ENCODE measurements at places on chromosomes 1 and 21.

GRCh38 chr1:157438613-157439012, 113.7 kb downstream of the FCRL5 start:
- no peak for DNase-seq

DNA sequence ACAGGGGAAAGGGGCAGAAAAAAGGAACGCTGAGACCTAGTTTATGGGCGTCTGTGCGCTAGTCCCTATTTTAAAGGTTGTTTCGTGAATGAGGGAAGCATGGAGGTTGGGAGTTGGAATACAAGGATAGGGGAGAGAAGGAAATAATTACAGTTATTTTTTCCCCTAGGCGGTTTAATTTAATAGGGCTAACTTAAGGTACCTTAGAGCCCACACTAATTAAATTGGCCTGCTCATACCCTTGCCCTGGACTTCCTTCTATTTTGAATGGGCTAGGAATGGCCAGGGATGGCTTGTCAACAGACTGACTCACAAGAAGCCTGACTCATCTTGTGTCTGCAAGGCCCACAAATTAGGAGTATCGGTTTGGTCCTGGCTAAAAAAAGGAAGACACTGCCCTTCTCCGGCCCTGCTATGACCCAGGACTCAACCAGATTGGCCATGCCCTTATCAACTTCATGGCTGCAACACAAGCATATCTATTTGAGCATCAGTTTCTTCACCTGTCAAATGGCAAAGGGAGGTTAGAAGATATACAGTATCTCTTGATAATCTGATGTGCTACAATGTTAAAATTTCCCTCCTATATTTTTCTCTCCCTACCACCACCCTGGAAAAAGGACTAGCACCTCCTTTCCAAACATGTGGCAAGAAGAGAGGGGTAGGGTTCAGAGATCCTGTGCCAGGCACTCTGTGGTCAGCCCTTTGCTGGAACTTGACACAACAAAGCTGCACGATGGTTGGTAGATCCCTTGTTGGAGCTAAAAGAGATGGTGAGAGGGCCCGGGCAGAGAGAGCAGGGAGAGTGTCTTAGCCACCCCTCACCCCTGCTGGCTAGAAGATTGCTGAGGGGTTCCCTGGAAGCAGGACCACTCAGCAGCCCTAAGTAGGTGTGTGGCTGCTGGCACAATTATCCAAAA, 2.2 kb upstream of the SSBP3 start:
- no peak for DNase-seq

DNA sequence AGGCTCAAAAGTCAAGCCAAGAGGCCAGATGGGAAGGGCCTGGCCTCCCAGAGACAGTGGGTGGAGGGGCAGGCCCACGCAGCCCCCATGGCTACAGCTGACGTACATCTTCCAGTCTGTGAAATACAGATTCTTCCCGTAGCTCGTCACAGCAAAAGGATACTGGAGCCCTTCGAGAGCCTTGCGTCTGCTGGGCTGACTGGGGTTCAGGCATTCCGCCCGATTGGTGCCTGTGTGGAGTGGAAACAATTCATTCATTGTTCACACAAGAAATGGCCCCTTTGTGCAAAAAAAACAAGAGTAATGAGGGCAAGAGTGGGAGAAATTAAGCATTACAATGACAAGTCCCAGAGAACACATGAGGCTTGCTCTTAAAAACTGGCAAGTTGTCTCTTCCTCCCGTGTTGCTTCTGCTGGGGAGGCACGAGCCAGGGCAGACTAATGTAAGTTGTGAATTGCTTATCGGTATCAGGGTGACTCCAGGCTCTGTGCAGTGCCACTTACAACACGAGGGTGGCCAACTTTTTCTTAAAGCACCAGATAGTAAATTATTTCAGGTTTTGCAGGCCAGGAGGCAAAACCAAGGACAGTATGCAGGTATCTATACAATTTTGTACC, 85.1 kb downstream of the NID1 start:
- DNase-seq, result no peak

- no peak for DNase-seq
Measured at GRCh38 chr1:186055846-186056245, 319.2 kb downstream of the TPR start.

- DNase-seq, result no peak
Measured at GRCh38 chr1:169090308-169090899, 16.1 kb upstream of the ATP1B1 start.

GRCh38 chr1:159556931-159557369, 21.1 kb upstream of the OR10J5 start:
- no peak for DNase-seq

DNA sequence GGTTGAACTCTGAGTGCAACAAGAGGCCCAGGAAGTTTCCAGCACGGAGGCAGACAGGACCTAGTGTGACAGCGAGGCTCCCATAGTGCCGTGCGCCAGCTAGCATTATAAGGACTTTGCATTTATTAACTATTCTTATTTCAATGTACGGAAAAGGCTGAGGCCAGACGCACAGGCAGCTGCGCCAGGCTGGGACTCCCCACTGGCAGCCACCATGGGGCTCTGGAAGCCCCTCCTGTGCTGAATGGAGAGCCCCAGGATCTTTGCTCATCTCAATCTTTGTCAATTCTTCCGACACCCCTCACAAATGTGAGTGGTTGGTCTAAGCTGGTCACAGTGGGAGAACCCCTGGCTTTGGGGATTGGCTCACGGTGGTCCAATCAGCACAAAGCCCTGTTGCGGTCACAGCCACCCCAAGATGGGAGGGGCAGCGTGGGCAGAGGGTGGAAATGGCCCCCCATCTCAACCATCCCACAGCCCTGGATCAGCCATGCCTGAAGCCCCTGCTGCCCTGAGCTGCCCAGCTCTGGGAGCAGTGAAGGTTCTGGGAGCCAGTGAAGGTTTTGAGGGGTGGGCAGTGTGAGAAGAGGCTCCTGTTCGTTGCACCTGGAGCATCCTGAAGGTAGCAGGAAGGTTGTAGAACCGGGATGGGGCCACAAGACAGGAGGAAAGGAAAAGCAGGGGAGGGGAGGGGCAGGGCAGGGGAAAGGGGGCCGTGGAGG, 59.5 kb upstream of the ADARB1 start:
- no peak for DNase-seq

GRCh38 chr1:157219600-157219999, 81.4 kb upstream of the ETV3 start:
- no peak for DNase-seq

- no peak for DNase-seq
Measured at GRCh38 chr1:119674835-119675289, 26.8 kb upstream of the ZNF697 start.

All from CD8-positive, alpha-beta T cell (primary cell).